T-helper 1 cell (primary cell): ENCODE measurements at places on chromosomes 4 and X.

GRCh38 chrX:135191838-135192237, 20.6 kb upstream of the CT55 start:
- no peak for DNase-seq

- no peak for DNase-seq
These were observed 200.1 kb upstream of the VCX3A start for GRCh38 chrX:6734844-6735634.

- no peak for DNase-seq
These were observed 2.5 kb upstream of the DGAT2L6 start for GRCh38 chrX:70174754-70175153.

GRCh38 chr4:162364651-162365050, 200.9 kb upstream of the FSTL5 start:
- no peak for DNase-seq

- no peak for DNase-seq
These were observed 213.1 kb upstream of the FAT1 start for GRCh38 chr4:186936496-186937375.

DNA sequence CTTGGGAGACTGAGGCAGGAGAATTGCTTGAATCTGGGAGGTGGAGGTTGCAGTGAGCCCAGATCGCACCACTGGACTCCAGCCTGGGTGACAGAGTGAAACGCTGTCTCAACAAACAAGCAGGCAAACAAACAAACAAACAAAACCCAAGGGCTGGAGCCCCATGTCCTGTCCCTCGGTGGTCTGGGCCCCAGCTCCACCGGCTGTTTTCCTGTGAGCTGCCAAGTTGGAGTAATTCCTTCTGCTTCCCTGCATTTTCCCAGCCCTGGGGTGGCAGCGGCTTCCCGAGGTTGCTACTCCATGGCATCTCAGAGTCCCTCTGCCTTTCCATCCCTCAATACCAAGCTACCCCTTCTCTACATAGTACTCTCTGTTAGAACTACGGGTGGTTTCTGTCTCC, 43.2 kb downstream of the RGS12 start:
- DNase-seq: no peak

GRCh38 chr4:90798948-90799347, 671.8 kb downstream of the CCSER1 start:
- DNase-seq: no peak

- no peak for DNase-seq
These were observed 192.2 kb downstream of the CPEB2 start for GRCh38 chr4:15194520-15194919.

GRCh38 chr4:2412534-2412884, 5.9 kb downstream of the ZFYVE28 start:
- peak; percentile 44 for DNase-seq

- DNase-seq: no peak
These were observed 18.5 kb downstream of the CNOT6L start for GRCh38 chr4:77800483-77801259.

GRCh38 chr4:25421816-25422525, 44.9 kb downstream of the ANAPC4 start:
- DNase-seq: no peak
